ENCODE measurements at places on chromosomes 7 and 10.
A peak's percentile ranks its signal among the peaks of the same experiment; 100 is the strongest.

DNA sequence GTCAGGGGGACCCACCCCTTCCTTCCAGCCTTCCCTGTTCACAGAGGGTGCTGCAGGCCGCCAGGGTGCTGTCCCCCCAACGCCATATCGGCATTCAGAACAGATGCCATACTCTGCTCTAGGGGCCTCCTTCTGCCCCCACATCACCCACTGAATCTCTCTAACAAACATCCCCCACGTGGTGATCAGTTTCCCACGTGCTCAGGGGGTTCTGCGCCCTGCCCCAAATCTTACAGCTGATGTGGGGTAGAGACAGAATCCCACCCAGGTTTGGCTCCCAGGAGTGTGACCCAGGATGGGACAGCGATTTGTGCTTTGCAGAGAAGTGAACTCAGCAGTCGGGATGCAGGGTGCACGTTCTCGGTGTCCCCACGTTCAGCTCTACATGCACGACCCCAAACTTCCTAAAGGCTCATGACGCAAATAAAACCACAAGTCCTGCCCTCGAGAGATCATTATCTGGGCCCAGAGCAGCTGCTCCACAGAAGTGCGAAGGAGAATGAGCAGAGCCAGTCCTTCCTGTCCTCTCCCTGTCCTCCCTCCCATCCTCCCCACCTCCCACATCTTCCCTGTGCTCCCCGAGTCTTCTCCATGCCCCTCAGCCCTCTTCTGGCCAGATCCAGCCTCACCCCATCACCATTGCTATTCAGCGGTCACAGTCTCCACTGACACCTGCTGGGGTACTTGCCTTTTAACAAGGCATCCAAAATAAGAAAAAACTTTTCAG is 423.4 kb downstream of the DNAJB6 start:
- no peak for DNase-seq

GRCh38 chr7:71972534-71972933 is 439.6 kb downstream of the CALN1 start:
- no peak for DNase-seq

GRCh38 chr10:109891105-109891504 is 32.2 kb downstream of the XPNPEP1 start:
- no peak for DNase-seq

GRCh38 chr10:9452056-9452455 is 1397.6 kb downstream of the GATA3 start:
- DNase-seq: no peak

- no peak for DNase-seq
Measured at GRCh38 chr10:52778511-52779392, 6.2 kb upstream of the MBL2 start.

GRCh38 chr7:39321909-39322498 is 244.2 kb upstream of the YAE1 start:
- DNase-seq: no peak

DNA sequence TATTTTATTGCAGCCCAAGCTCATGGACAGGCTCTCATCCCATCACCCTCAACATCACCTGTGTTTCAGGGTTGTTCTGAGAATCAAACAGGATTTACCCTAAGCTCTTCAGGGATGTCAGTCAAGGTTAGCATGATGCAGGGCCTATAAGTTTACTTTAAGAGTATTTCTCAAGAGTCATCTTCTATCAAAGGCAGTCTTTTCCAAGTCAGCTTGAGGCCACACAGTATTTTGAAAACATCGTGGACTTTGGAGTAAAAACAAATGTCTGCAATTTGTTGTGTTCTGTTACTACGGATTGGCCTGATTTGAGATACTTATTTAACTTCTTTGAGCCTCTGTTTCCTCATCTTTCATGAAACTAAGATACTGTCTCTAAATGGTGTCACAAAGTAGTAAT is 42.0 kb upstream of the NRP1 start:
- no peak for DNase-seq

GRCh38 chr10:78472551-78472890 is 438.9 kb downstream of the RPS24 start:
- no peak for DNase-seq

DNA sequence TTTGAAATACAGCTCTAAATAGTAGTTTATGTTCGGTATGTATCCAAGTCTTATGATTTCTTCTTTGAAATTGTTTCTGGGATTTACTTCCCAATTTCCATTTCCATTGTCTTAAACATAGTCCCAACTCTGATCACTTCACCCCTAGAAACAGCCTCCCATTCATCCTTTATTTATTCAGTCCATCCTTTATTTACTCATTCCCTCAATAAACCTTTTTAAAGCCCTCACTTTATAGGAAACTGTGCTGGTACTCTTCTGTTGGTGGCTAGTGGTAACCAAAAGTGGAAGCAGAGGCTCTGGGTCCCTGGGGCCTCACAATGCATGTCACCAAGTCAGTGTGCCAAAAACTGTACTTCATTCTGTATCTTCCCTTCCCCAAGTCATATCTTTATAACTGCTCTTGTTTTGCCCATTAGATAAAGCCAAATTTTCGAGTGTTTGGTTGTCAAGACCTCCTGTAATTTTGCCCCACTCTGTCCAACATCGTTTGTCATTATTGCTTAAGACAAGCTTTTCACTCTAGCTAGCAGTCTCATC is 3.9 kb upstream of the EPC1 start:
- DNase-seq: no peak

DNA sequence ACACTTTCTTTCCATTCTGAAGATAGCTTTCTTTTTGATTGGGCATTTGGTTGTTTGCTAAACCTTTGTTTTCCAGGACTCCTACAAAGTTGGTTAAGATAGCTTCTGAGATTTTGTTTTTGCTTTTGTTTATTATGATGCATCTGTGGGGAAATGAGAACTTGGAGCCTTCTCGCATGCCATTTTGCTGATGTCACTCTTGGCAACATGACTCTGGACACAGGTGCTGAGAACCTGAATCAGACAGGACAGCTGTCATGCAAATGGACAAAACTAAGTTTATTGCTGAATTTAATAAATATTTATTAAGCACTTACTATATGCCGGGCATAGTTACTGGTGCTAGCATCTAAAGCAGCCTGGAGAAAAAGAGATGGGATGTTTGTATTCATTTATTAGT is 274.1 kb downstream of the ZEB1 start:
- no peak for DNase-seq

DNA sequence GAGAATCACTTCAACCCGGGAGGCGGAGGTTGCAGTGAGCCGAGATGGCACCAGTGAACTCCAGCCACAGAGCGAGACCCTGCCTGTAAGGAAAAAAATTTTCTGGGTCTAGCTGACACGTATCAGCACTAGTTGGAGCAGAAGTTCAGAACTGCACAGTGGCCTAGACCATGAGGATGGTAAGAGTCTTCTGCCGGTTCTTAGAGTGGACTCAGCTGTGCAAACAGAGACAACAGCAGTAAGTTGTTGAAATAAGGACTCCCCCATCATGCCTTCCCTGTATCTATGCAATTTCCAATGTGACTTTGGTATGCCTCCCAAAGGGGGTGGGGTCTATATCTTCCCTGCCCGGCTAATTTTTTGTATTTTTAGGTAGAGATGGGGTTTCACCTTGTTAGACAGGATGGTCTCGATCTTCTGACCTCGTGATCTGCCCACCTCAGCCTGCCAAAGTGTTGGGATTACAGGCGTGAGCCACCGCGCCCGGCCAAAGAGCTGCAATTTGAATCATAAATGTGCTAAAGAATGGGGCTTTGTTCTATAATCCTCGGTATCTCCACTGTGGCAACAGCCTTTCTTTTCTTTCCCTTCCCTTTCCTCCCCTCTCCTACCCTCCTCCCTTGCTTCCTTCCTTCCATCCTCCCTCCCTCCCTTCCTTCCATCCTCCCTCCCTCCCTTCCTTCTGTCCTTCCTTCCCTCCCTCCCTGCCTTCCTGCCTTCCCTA is 14.5 kb upstream of the RNF216 start:
- no peak for DNase-seq

- peak; percentile 32 for DNase-seq
Measured at GRCh38 chr10:89659143-89660131, 14.4 kb upstream of the PANK1 start.

DNA sequence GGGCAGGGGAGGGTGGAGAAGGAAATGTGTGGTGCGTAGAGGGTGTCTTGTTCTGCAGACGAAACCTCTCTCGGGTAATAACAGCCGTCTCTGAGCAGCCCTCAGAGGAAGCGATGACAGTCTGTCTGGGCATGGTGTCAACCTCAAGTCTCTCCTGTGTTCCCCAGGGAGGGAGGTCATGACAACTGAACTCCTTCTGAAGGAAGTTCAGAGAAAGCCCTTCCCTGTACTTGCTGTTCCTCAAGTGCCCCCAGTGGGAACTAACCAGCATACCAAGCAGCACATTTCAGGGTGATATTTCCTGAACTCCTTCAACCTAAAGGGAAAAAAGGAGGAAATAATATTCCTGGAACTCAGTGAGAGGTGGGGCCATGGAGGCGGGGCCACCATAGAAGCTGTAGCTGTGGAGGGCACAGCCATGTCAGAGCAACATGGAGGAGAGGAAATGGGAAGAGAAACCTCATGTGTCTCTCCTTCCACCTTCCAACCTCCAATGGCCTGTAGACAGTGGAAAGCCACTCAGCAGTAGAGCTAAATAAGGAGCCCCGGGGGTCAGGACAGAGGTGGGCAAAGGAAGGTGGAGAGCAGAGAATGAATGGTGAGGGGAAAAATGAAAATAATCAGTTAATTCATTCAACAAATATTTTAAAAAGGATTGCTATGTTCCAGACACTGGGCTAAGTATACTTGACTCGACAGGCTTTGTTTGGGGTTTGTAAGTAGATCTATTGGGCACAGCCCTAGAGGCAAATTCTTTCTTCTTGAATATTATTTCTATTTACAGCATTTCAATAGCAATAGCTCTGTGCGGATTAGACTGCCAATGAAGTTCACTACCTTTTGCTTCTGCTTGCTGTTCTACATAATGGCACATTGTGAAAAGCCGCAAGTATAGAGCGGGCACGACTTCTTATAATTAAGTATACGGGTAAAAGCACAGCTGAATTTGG is 61.0 kb upstream of the AOAH start:
- peak; percentile 61 for DNase-seq

DNA sequence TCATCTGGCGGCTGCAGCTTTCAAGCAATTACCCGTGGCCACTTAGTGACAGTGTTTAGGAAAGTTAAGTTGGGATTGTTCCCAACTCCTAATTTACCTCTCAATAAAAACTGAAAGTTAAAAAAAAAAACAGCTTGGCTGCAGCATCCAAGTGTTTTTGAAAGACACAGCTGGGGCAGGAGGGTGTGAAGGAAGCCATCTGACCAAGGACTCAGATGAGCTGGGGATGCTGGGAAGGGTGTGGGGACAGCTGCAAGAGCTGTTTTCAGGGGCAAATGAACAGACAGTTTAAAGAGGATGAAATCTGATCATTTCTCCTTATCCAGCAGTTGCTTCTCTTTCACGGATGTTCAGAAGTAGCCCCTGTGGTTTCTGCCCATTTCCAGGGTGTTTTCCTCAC is 129.2 kb upstream of the CDCA7L start:
- no peak for DNase-seq

GRCh38 chr7:139111811-139112301 is 2.3 kb upstream of the ZC3HAV1 start:
- no peak for DNase-seq

- DNase-seq: no peak
Measured at GRCh38 chr10:46523962-46524471, 32.4 kb downstream of the GPRIN2 start.

DNA sequence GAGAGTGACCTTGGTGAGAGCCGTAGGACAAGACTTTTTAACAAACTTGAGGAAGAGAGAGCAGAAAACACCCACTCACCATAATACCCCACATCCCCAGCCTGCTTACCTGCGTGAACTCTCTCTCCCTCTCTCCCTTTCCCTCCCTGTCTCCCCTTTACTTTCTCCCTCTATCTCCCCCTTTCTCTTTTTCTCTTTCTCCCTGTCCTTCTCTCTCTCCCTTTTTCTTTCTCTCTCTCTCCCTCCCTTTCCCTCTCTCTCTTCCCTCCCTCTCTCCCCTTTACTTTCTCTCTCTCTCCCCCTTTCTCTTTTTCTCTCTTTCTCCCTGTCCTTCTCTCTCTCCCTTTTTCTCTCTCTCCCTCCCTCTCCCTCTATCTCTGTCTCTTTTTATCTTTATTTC is 464.0 kb upstream of the AUTS2 start:
- DNase-seq: no peak

GRCh38 chr7:130641497-130641896 is 27.1 kb downstream of the COPG2 start:
- DNase-seq: no peak

DNA sequence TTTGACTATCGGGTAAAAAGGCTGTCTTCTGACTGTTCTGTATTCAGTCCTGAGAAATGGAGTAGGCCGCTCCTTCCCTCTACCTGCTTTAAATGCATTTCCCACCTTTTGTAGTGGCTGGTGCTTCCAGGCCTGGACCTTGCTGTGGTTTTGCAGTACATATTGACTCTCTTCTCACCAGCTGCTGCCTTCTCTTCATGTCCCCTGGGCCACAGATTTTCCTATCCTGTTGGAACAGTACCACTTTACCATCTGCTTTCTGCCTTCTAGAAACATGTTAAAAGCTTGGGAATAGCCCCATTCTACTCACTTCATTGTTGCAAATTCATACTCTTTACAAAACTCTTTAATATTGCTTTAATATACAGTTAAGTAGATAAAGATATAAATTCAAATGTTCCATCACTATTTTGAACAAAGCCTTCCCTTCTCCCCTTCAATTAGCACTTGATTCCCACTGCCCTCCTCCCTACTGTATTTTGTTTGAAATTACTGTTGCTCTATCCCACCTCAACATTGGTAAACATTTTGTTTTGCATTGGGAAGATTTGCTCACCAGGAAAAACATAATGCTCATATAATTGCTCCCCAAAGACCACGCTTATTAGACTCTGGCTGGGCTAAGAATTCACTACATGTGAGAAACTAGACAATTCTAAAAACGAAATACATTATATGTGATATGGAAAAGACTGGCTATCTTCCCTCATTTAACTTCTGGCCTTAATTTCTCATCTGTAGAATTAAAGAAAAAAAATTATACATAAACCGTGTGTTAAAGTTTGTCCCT is 17.3 kb upstream of the SEMA3C start:
- no peak for DNase-seq

DNA sequence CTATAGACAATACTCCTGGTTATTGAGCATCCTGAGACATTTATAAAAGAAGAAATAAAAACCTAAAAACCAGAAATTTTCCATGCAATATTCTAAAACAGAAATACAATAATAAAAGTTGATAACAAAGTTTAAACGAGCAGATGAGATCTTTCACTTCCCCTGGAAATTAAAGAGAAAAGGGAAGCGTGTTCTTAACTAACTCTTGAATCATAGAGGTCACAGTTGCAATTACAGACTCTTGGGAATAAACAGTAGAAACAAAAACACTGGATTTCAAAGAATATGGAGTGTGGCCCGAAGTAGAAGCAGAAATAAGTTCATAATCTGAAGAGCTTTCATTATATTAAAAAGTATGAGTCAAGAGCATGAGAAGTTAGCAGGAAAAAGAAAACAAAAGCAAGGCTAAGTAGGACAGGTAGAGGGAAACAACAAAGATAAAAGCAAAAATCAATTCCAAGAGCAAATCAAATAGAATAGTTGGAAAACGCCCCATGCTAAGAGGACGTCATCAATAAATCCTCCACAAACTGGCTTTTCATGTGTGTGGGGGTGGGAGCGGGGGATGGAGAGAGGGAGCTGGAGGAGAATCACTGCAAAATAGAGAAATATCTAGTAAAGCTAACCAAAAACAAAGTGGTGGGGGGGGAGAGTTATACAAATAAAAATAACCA is 55.2 kb upstream of the C10orf71 start:
- no peak for DNase-seq

GRCh38 chr7:40506158-40506557 is 371.4 kb downstream of the SUGCT start:
- no peak for DNase-seq

All from GM12878 (cell line).